Fibroblast of villous mesenchyme (primary cell): ENCODE measurements at places on chromosomes 16 and 17. TPM values are rescaled to one million over a fixed set of nuclear protein-coding genes. Genes with fewer than 3 reads are reported as not detected.
A peak's percentile ranks its signal among the peaks of the same experiment; 100 is the strongest.

GRCh38 chr17:77365584-77366186 is 224.9 kb downstream of the SEC14L1 start:
- DNase-seq, result peak; percentile 92

DNA sequence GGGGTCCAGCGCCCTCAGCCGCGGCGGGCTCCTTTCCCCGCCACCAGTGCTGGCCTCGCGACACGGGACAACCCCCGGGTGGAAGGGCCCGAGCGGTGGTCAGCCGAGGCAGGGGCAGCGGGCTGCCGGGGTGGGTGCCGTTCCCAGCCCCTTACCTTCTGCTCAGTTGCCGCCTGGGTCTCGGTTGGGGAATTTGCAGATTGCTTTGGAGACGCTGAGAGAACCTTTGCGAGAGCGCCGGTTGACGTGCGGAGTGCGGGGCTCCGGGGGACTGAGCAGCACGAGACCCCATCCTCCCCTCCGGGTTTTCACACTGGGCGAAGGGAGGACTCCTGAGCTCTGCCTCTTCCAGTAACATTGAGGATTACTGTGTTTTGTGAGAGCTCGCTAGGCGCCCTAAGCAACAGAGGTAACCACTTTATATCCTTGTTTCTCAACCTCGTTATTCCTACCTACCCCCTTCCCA is 381 bp downstream of the CTNS start:
- DNase-seq, result no peak

- DNase-seq, result no peak
Observed at GRCh38 chr17:6627019-6627418, 13.5 kb downstream of the KIAA0753 start.

- no peak for DNase-seq
Observed at GRCh38 chr16:49051576-49051975, 230.1 kb downstream of the CBLN1 start.

GRCh38 chr17:7573324-7574080 is 5.9 kb upstream of the CD68 start:
- DNase-seq, result peak; percentile 96

Gene MAP1LC3B
- total RNA-seq, result 25.1 and 36.3 TPM in 2 replicates

Gene CORO1A
- total RNA-seq, result 1.6 and 3.5 TPM in 2 replicates

Gene ABI3
- total RNA-seq, result 0.64 and 1.7 TPM in 2 replicates
